ENCODE measurements at places on chromosomes 5 and 9.

GRCh38 chr9:34250721-34251120, 71.9 kb downstream of the UBAP1 start:
- DNase-seq = no peak

DNA sequence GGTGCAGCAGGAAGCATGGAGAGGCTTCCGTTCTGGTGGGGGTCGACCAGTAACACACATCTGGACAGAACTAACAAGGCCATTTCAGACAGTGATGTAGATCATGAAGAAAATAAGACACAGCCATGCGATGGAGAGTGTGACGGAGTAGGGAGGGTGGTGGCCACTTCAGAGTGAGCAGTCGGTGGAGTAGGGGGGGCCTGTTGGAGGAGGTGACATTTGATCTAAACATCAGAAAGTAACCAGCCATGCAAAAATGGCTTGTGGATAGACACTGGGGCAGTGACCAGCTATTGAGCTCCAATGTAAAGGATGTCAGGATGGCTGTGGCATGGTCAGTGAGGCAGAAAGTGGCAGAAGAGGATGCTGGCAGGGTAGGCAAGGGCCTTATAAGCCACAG, 65.9 kb downstream of the PPARGC1B start:
- DNase-seq = no peak

DNA sequence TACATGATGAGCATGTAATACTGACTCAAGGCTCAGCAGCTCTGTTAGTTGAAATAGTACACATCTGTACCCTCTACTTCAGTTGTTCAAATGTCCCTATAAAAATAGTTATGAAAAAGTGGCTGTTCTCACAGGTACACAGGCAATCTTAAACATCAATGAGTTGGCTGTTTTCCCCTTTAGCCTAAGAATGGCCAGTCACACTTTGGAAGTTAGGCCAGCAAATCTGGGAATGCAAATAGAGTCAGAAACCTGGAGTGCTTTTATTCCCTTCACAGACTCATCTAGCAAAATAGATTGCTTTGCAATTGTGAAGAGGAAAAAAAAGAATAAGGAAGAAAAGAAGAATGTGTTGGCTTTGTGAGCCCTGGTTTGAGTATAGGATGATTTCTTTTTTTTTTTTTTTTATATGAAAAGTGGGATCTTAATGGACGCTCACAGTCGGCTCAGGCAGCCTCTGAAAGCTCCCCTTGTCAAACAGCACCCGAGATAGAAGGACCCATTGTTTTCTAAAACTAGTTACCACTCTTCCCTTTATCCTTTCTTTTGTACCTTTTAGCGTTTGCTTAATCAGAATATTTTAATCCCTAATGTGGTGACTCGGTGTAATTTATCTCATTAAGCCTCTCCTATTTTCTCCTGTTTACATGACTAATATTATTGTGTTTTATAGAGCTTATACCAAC, 27.9 kb upstream of the TLE1 start:
- DNase-seq = no peak

DNA sequence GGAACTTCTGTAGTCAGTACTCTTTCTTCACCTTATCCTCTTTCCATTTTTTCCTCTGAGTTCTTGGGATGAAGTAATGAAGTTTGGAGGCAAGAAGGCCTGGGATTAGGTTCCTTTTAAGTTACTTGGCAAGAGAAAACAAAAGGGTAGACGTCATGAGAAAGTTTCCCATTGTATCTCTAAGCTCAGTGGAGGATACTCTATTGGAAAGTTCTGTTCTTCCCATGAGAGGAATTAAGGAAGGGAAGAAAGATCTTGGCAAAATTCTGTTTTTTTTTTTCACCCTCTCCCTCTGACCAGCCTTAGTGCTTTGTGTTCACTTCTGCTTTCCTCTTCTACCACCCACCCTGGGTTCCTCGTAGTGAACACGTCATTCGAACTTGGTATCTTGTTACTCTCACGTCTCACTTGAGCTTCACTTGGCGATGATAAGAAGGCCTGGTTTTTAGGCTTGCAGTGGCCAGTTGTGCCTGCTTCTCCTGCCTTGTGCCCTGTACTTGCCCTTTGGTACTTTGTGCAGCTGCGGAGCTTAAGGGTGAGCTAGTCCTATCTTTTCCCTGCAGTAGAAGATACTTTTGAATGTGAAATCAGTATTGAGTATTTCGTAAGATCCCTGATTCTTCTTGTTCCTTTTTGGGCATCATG, 67.0 kb downstream of the ARHGAP26 start:
- DNase-seq = no peak

- DNase-seq = no peak
These were observed 76.8 kb upstream of the SH3PXD2B start for GRCh38 chr5:172530878-172531703.

DNA sequence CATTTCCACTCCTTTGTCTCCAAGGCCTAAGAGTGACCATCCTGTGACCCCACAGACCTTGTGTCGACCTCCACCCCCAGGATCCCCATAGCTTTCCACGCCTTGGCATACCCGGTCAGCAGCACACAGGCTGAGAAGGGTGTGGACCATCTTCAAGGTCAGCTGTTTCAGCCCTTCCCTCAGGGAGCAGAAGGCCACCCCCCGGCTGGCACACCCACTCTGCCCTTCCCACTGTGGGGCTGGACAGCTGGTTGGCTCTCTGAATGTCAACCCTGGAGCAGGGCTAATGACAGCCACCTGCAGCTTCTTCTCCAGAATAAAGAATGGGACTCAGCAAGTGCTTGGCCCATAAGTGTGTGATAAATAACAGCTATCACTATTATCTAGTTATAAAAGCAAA, 93.1 kb downstream of the OLFM1 start:
- DNase-seq = no peak

GRCh38 chr5:83011985-83012384, 65.2 kb downstream of the TMEM167A start:
- DNase-seq = no peak

DNA sequence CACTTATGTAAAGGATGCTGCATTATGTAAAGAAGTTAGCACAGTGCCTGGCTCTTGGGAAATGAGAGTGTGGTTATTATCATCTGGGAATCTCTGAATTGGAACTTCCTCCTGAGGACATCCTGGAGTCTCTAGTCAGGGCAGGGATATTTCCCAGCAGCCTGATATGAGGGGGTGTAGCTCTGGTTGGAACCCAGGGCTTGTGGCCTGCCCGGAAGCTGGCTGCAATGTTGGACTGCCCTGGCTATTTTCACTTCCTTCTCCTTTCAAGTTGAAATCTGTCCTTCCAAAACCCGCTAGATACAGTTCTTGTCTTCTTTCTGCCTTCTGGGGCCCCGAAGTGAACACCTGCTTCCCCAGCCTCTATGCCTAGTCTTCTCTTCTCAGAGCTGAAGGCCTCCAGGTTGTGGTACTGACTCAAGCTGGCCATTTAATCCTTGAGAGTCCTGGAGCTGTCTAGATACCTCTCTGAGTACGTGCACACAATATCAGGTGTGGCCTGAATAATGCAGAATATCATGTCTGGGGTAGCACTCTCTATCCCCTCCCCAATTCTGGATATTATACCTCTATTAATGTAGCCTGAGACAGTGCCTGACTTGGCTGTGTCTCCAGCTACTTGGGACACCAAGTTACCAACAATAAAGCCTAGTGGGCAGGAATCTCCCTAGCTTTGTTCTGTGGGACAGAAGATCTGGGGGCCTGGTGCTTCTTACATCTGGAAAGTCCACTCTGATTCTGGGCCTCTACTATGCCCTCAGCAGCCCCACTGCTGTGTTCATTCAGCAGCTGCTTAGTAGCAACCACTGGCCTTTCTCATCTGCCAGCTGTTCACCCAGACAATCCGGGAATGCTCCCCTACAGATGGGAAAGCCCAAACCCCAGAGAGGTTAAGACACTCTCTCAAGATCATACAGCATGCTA, 45.0 kb downstream of the SLC6A7 start:
- DNase-seq = peak; percentile 55

DNA sequence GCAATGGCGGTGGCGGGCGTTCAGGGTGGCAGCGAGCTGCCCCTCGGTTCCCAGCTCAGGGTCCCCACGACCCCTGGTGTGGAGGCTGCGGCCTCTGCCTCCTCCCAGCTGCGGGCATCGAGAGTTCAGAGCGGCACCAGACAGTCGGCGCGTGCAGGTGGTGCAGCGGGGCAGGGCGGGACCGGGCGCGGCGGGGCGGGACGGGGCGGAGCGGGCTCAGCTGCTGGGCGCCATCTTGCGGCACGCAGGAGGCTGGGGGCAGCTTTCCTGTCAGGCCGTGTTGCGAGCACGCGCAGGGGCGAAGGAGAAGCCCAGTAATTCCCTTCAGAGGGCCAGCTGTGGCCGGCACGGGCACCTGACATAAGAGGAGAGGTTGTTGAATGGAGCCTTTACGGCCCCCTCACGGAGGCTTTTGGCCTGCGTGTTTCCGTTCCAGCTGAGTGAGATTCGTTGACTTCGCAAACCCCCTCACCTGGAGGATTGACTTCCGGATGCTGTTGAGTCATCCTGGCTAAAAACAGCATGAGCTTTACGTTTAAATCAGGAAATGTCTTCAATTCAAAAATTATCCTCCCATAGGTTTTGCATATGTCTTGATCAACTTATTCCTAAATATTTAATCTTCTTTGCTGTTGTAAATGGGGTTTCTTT, 587 bp downstream of the C5orf47 start:
- DNase-seq = no peak

GRCh38 chr5:31730139-31730538, 91.2 kb downstream of the PDZD2 start:
- DNase-seq = no peak

DNA sequence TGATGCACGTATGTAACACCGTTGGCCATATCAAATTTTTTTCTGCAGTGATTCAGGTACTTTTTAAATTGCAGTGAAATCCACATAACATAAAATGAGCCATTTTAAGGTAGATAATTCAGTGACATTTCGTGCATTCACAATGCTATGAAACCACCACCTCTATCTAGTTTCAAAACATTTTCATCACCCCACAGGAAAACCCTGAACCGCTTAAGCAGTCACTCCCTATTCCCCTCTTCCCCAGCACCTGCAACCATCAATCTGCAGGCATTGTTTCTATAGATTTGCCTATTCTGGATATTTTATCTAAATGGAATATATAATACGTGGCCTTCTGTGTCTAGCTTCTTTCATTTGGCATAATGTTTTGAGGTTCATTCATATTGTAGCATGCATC, 79.2 kb downstream of the BOD1 start:
- no peak for DNase-seq

DNA sequence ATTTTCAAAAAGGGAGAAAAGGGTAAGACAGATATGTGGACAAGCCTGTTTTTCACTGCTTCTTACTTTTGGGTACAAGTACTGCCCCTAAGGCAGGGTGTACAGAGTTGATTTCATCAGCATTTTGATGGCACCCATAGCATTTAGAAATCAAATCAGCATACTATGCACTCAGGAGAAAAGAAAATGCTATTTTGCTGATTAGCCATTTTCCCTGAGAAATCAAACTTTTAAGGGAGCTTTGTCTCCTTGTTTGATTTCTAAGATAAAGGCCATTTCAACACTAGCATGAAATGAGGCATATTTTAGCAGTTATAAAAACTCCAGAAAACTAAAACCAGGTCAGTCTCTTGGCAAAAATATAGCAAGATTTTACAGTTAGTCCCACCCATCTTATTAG, 2269.4 kb upstream of the WWC1 start:
- DNase-seq = no peak

GRCh38 chr9:34205102-34205501, 26.3 kb downstream of the UBAP1 start:
- no peak for DNase-seq
